ENCODE measurements at places on chromosomes 5 and 9.

- DNase-seq = no peak
Measured at GRCh38 chr5:155343468-155343867, 329.9 kb downstream of the KIF4B start.

- no peak for DNase-seq
Measured at GRCh38 chr9:120158221-120158620, 421.7 kb downstream of the CDK5RAP2 start.

DNA sequence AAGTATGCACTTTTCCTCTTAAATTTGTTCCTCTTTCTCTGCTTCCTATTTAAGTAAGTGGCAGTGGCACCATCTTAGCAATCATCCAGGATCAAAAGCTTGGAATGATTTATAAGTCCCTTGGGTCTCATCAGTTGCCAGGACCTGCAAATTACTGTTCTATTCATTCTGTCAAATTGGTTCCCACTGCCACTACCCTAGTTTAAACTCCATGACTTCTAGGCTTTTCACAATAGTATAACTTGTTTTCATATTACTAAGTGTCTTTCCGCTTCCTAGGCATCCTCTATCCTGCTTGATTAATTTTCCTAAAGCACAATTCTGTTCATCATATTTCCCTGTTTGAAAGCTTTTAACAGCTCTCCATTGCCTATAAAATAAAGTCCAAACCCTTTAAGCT, 363.9 kb upstream of the MEF2C start:
- no peak for DNase-seq

GRCh38 chr9:105131981-105132380, 112.5 kb upstream of the SLC44A1 start:
- DNase-seq = no peak

DNA sequence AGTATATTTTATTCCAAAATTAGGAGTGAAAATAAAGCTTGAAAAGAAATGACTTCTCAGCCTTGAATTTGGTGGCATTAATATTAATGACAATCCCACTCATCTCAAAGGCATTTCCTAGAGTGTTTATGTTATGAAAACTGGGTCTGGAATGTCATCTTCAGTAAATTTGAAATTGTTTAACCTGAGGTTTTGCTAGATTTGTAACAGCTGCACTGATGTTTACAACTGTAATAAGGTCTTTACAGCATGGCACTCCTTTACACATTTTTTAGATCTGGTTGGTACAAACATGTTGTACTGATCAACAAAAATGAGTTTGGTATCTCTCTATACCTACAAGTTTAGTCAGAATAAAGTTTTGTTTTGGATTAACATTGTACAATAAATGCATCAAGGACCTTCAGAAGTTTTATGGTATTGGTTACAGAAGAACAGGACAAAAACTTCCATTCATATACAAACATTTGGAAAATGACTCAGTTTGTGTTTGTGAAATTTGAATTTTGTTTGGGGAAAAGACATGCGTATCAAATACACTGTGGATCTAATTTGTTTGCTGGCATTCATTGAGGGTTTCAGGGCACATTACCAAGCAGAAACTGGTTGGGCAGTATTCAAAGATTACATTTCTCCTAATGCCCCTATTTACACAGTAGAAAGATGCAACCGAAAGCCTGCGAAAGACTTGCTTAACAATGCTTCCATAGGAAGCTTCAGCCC, 11.6 kb downstream of the FANCC start:
- no peak for DNase-seq

GRCh38 chr9:98173181-98173580, 19.3 kb downstream of the CORO2A start:
- no peak for DNase-seq

GRCh38 chr9:37262410-37262809, 142.0 kb downstream of the ZCCHC7 start:
- peak; percentile 6 for DNase-seq

- no peak for DNase-seq
Measured at GRCh38 chr5:81830596-81830995, 79.7 kb upstream of the SSBP2 start.

DNA sequence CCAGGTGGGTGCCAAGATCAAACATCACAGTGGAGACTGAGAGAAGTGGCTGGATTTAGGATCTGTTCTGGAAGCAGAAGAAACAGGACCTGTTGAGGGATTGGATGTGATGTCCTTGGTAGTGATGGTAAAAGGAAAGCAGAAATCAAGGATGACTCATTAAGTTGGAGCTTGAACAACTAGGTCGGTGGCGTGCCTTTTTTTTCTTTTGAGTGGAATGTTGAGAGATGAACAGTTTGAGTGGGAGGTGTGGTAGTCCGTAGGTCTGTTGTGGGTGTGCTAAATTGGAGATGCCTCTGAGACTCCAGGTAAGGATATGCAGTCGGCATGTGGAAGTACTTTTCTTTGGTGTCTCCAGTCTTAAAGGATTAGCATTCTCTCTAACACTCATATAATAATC, 92.1 kb upstream of the IL12B start:
- no peak for DNase-seq

GRCh38 chr5:36598045-36598444, 8.4 kb upstream of the SLC1A3 start:
- no peak for DNase-seq

DNA sequence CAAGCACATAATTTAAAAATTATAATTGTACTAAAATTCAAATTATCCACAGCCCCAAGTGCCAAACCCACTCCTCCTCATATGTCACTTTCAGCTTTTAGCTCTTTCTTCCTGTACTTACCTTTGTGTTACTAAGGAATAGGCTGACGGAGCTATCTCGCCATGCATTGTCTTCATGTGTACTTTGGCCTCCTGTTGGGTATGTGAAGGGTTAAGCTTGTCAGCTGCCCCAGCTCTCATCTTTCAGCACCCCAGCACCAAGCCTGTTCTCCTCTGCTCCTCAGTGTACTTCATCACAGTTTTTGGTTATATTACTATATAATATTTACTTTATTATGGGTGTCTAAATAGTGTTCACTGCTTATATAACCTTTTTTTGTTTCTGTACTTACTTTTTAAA, 46.2 kb downstream of the OSTF1 start:
- DNase-seq = no peak

Data from fibroblast of the conjunctiva (primary cell).